Activated T-cell treated with anti-CD3 and anti-CD28 coated beads, Interleukin-2, amount 50 U/mL, for 72 hours (primary cell): ENCODE measurements at places on chromosomes 4 and X. TPM values are rescaled to one million over a fixed set of nuclear protein-coding genes. Genes with fewer than 3 reads are reported as not detected.

BST1 gene
- total RNA-seq = 0.24 TPM

ITM2A gene
- total RNA-seq = 67.6 TPM

TMEM144 gene
- total RNA-seq = not detected

ARR3 gene
- not detected for total RNA-seq

RAI2 gene
- total RNA-seq = 1.5 TPM

MAGEA4 gene
- not detected for total RNA-seq

RBMXL3 gene
- total RNA-seq = not detected

DGAT2L6 gene
- total RNA-seq = not detected

LUZP4 gene
- total RNA-seq = not detected

NAP1L2 gene
- total RNA-seq = 2.0 TPM

NRK gene
- total RNA-seq = not detected

DUSP21 gene
- total RNA-seq = not detected

ANXA10 gene
- not detected for total RNA-seq

GJB1 gene
- total RNA-seq = 0.31 TPM

CXCL5 gene
- not detected for total RNA-seq

STK32B gene
- total RNA-seq = not detected

BBS12 gene
- 4.4 TPM for total RNA-seq

CENPVL2 gene
- not detected for total RNA-seq

GAGE13 gene
- total RNA-seq = not detected

TMEM31 gene
- total RNA-seq = not detected

TMEM271 gene
- not detected for total RNA-seq

ASB12 gene
- total RNA-seq = not detected

TMPRSS11F gene
- total RNA-seq = not detected

ATP1B4 gene
- total RNA-seq = not detected

GPM6B gene
- not detected for total RNA-seq

ZNF827 gene
- total RNA-seq = 26.0 TPM

PPP2R2C gene
- total RNA-seq = not detected

KLHL4 gene
- not detected for total RNA-seq

TBC1D9 gene
- not detected for total RNA-seq

CXCL3 gene
- total RNA-seq = not detected

STATH gene
- total RNA-seq = not detected

ASB5 gene
- not detected for total RNA-seq

IL15 gene
- total RNA-seq = 2.1 TPM

NAP1L5 gene
- 5.9 TPM for total RNA-seq

MSX1 gene
- not detected for total RNA-seq
